ENCODE measurements at places on chromosomes 13 and 19.

GRCh38 chr13:21481359-21481758 is 22.3 kb upstream of the ZDHHC20 start:
- no peak for DNase-seq

DNA sequence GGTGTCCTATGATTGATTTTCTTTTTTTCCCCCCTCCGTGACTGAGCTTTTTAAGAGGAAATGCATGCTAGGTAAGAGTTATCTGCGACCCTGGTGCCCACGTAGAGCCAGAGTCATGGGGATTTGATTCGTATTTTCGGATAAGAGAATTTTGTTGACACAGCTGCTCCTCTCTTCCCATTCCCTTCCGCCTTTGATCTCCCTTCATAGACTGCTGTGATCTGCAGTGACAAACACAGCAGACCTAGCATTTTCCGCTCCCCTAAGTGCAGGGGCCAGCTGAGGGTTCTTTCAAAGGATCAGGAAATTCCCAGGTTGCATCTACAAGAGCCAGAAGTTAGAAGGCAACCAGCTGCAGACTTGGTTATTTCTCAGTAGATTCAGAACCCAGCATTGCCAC is 70.5 kb downstream of the ZNF568 start:
- no peak for DNase-seq

GRCh38 chr19:56973713-56974555 is 133.4 kb upstream of the PEG3 start:
- DNase-seq, result no peak

DNA sequence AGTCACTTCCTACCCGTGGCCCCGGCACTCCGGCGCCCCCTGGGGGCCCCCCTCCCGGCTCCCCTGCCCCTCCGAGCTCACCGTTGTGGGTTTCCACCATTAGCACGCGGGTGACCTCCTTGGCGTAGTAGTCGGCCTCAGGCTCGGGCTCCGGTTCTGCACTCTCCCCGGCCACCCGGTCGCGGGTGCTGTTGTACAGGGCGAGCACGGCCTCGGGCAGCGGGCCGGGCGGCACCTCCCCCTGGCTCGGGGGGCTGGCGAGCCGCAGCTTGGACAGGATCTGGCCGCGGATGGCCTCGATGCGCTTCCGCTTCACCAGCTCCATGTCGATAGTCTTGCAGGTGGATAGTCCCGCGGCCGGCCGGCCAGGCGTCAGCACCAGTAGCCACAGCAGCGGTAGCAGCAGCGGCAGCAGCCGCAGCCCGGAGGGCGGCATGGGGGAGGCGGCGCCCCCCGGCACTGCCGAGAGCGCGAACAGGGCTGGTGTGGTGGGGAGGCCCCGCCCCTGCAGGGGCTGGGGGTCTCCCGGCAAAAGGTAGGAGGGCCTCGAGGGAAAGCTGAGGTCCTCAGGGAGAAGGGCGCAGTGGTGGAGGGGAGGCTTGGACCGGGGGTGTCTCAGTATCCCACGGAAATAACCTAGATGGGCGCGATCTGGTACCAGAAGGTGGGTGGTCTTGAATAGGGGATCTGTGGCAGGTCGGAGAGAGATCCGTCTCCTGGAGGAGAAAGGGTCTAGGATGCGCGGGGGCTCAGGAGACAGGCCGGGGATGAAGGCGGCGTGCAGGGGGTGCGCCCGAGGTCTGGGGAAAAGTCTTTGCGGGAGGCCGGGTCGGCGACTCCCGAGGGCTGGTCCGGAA is 885 bp downstream of the TGFB1 start:
- DNase-seq, result peak; percentile 6

- DNase-seq, result no peak
Observed at GRCh38 chr13:33015241-33015668, 968 bp upstream of the KL start.

DNA sequence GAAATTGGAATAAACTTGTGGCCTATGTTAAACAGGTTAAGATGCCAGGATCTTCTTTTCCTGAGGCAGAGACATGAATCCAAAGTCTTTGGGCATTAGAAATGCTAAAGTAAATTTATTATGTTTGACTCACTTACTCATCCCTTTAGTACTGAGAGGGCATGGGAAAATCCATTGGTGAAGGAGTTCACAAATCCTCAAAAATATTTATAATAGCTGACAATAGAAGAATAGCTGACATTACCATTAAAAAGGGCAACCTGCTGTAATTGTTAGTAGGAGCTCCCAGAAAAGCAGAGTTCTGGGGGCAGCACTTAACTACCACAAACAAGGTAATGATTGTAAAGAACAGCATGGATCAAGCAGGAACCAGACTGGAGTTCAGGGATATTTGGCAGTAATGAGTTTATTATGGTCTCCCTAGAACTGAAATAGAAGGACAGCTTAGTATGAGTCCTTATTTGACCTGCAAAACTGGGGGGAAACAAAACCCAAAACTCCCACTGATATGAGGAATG is 285.8 kb upstream of the KLHL1 start:
- DNase-seq, result no peak

DNA sequence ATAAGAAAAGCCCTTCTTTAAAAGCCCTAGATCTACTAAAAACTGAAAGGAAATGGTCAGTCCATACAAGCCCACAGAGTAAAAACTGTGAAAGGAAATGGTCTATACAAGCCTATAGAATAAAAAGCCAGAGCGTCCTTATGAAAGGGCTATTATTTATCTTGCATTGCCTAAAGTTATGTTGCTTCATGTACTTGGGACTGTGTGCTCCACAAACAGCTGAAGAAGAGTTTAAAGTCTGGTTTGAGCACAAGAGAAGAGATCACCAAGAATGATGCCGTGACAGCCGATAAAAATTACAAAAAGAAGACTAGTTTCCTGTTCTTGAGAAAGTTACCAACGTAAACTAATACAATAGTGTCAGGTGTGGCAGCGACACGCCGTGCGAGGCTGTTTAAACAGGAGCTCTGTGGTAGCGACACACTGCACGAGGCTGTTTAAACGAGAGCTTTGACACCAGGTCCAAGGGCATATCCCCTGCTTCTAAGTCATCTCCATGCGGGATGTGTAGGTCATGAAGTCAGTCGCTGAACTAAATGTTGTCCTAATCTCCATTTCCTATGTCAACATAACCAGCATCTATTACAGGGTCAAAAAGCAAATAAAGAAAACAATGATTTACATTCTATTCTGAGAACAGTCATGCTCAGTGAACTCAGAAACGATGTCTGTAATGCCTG is 24.9 kb downstream of the PCID2 start:
- no peak for DNase-seq

Data from hypothalamus (tissue), 51 donors.